ENCODE measurements at places on chromosomes 4 and X.
A peak's percentile ranks its signal among the peaks of the same experiment; 100 is the strongest.

DNA sequence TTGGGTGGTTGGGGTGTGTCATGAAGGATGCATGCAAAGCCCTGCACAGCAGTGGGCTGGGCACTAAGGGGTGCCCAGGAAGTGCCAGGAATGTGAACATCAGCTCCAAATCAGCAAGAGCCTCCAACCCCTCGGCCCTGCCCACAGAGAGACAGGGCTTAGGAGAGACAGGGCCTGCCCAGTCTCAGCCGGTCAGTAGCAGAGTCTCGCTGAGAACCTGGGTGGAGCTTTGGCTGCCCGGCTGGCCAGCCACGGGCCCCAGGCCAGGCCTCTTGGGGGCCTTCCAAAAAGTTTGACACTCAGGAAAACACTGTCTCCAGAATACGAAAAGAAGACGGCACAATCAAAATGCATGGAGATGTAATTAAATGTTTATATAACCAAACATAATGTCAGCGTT lies 4.3 kb upstream of the MXD4 start:
- peak; percentile 75 for DNase-seq

- DNase-seq, result no peak
These were observed 802.0 kb downstream of the RPA4 start for GRCh38 chrX:97685753-97686152.

DNA sequence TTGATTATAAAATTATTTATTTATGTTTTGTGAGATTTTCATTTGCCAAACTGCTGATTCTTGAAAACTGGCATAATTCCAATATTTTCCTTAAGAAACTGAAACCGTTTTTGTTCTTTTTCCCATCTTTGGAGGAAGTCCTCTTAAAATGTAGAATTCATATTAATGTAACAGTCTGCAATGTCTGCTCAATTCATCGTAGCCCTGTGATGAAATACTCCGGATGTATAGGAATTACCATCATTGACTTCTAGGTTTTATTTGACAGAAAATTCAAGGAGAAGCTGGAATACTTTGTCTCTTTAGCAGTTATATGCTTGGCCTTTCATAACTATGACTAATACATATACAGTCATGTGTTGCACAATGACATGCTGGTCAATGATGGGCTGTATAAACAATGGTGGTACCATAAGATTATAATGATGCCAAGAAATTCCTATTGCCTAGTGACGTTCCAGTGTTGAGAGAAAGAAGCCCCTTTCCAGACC lies 185.0 kb upstream of the GPRIN3 start:
- DNase-seq, result no peak

DNA sequence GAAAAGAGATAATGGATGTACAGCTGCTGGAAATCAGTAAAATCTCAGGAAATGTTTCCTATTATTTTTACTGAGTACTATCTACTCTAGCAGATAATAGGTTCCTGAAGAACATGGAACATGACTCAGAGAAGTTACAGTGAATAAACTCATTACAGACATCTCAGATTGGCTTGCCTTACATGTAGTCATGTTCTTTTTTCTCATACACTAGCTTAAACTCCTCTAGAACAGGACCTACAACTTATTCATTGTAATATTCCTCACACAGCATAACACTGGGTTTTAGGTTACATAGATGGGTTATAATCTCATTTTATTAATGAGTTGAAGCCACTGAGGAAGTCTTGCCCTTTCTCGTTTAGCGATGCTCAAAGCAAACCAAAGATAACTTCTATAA lies 86.9 kb upstream of the BMP2K start:
- no peak for DNase-seq

DNA sequence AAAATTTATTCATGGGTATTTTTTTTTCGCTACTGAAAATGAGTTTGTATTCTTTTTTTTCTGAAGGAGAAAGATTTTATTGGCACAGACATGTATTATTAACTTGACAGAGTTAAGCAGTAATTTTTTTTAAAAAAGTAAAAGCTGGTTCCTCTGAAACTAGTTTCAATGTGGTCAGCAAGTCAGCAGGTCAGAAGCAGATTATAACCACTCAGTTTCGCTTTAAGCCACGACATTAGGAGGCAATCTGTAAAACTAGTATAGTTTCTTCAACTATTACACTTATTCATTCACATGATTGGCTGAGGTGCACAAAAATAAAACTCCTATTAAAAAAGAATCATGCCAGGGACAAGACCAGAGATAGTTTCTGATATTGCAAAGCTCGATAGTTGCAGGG lies 714.2 kb upstream of the PCDH7 start:
- no peak for DNase-seq

DNA sequence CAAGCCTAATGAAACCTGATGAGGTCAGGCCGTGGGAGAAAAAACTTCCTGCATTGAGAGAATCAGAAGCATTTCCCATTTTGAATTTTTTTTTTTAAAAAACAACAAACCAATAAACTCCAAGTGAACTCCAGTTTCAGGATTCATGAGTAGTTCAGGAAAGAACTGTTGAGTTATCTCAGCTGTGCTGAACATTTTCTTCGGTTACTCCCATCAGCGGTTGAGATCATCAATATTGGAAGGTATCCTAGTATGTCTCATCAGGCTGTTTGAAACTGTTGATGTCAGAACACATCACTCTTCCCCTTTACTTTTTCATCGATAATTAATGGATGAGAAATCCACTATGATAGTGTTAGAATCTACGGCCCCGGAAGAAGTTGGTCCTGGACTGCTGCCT lies 82.4 kb upstream of the ADGRG2 start:
- DNase-seq, result peak; percentile 6

DNA sequence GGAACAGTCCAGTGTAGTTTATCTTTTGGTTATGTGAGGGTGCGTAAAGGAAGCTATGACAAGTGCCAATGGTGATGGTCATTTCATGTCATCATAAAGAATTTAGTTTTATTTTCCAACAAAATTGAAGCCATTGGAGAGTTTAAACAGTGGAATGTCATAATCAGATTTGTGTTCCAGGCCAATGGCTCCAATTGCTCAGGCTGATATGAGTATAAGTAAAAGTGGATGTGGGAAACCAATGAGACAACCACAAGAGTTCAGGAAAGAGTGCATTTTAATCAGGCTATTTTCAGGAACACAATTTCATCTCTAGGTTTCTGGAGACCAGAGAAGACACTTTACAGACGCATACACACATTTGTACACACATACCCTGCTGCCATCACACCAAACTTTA lies 20.7 kb downstream of the SPANXC start:
- DNase-seq, result no peak

- DNase-seq, result no peak
These were observed 403.2 kb upstream of the RASGEF1B start for GRCh38 chr4:81874661-81875515.

GRCh38 chr4:517806-518070 lies 18.7 kb downstream of the PIGG start:
- no peak for DNase-seq

DNA sequence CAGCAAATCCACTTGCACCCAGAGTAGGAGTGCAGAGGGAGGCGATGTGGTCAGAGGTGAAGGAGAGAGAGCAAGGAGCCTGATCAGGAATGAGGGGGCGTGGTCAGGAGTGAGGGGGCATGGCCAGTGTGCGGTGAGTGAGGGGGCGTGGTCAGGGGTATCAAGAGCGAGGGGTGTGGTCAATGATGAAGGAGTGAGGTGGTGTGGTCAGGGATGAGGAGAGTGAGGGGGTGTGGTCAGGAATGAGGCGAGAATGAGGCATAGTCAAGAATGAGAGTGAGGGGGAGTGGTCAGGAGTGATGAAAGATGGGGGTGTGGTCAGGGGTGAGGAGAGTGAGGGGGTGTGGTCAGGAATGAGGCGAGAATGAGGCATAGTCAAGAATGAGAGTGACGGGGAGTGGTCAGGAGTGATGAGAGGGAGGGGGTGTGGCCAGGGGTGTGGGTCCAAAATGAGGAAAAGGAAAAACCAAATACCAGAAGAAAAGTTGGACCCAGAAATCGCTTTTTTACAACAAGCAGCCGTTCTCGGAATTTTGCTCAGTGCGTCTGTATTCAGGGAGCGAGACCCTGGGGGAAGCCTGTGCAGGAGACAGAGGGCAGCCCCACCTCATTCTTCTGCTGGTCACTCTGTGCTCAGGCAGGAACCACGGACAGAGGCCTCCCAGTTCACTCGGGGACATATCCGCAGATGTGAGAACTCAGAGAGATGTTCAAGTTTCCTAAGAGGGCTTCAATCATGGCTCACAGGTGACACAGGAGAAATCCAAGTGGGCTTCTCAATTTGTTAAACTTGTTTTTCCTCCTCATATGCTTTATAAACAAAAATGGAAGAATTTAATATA lies 47.5 kb downstream of the MAGEA1 start:
- no peak for DNase-seq

GRCh38 chrX:136639506-136640176 lies 8.3 kb upstream of the CD40LG start:
- DNase-seq, result peak; percentile 24

DNA sequence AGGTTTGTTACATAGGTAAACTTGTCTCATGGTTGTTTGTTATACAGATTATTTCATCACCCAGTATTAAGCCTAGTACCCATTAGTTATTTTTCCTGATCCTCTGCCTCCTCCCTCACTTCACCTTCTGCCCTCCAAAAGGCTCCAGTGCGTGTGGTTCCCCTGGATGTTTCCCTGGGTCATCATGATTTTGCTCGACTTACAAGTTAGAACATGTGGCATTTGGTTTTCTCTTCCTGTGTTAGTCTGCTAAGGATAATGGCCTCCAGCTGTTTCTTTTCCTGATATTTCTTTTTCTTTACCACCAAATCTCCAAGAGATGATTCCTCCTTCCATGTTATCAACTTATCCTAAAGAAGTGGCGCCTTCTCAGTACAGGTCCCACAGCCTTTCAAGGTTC lies 543.1 kb upstream of the ADGRL3 start:
- no peak for DNase-seq

DNA sequence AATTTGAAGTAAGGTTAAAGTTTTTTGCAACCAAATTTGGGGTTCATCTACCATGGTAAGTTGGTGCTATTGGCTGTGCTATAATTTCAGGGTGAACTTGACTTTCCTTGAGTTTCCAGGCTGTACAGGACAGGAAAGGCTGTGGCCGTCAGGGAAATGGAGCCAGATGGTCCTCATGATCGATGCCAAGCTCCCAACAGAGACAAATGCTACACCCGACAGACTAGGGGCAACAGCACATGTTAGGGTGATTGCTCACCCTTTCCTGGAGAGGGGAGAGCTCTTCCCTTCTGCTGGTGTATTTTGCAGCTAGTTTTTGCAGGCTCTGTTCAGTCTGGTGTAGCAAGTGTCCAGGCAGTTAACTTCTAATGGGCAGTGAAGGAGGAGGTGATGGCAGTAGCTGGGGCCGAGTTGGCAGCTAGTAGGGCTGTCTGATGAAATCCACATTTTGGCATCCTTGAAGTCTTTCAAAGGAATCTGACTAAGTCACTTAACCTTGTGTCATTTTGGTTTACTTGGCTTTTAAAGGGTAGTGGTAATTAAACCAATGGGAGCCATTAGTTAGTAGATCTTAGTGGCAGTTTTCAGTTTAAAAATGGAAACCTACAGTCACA lies 47.8 kb downstream of the GAB1 start:
- DNase-seq, result no peak

GRCh38 chrX:23720117-23720677 lies 22.9 kb downstream of the ACOT9 start:
- no peak for DNase-seq

DNA sequence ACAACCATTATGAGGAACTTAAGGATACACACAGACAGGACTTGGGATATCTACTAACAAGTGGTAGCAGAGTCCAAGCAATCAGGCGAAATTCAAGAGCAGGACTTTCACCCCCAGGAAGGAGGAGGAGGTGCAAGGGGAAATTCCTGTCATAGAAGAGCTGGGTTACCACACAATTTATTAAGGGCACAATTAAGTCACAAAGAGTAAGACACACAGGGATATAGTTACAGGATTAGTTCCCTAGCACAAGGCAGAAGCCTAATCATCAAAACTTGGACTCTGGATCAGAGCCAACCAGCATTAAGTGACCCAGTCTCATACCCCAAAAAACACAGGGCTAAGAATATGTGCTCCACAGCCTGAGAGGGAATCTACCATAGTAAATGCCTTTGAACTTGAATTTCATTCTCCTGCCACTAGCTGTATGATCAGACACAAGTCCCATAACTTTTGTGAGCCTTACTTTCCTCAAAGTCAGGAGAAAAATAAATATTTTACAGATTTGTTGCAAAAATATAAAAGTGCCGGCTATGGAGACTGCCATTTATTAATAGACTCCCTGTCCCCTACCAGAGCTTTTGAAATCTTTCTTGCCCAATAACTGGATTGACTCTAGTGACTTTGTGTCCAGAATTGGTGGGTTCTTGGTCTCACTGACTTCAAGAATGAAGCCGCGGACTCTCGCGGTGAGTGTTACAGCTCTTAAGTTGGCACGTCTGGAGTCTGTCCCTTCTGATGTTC lies 87.0 kb downstream of the SYNPO2 start:
- no peak for DNase-seq

GRCh38 chr4:123603165-123603564 lies 206.6 kb downstream of the SPRY1 start:
- DNase-seq, result no peak

GRCh38 chr4:160353548-160353947 lies 1250.7 kb downstream of the RAPGEF2 start:
- DNase-seq, result peak; percentile 17

DNA sequence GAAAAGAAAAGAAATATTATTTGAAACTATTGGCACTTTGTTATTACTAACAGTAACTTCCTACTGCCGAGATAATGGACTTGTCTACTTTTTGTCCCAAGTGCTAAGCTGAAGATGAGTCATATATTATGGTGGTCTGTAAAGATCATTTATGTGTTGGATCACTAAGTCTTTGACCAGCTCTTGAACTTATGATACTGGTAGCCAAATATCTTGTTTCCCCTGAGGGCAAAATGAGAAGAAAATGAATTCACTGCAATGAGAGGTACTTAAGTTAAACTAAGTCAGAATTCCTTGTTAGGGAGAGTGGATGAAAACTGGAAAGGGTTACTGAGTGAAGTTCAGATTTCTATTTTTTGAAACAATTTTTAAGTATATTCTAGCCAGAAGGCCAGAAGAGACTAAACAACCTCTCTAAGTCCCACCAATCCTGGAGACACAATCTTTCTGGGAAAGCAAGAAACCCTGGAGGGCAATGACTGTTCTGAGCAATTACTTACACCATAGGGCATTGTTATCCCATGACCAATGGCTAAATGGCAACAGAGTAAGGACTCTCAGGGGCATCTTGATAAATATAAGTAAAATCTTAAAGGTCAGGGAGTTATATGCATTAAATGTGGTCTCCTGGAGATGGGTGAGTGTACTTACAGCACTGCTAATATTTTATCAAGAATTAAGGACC lies 287.7 kb downstream of the STIM2 start:
- DNase-seq, result no peak

- peak; percentile 56 for DNase-seq
These were observed 145.1 kb downstream of the CBR4 start for GRCh38 chr4:168864821-168865541.

DNA sequence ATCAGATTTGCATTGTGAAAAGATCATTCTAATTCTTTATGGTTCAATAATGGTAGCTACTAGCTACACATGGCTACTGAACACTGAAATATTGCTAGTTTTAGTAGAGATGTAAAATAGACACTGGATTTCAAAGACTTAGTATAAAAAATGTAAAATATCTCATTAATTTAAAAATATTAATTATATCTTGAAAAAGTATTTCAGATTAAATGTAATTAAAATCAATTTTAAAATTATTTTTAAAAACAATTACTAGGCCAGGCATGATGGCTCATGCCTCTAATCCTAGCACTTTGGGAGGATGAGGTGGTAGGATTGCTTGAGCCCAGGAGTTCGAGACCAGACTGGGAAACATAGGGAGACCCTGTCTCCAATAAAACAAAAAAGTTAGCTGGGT lies 20.4 kb upstream of the TLR2 start:
- DNase-seq, result no peak

- DNase-seq, result no peak
These were observed 170.2 kb downstream of the FAT4 start for GRCh38 chr4:125484912-125485311.
